Pancreas (tissue), 10 donors: ENCODE measurements at places on chromosomes 1 and 21. TPM values are rescaled to one million over a fixed set of nuclear protein-coding genes. Genes with fewer than 3 reads are reported as not detected.

Gene FUCA1
- total RNA-seq, result 9.1 TPM

DNA sequence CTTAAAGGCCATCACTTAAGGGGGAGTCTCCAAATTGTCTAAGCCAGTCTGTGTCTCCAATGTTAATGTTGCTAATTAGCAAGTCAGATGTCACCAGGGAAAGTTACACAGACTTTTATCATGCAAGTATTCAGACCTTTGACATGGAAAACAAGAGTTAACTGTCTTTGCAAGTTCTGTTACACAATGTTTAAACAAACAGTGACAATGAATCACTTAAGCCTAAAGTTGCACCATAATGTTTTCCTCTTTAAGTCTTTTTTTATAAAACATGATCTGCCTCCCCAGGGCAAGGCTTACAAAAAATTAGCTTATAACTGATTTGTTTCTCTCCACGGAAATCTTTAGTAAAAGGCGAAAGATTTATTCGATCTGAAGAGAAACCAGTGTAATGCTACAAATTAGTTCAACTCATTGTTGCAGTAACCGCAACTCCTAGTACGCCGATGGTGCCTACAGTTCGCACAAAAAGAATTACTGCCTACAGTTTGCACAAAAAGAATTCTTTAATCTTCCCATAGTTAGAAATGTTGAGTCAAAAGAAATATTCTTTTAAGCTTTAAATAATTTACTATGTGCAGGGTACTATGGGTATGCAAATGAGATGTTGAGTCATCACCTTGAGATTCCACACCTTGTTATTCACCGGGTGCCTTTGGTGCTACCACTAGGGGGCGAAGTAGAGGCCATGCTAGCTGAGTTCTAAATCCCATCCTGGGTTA is 45.3 kb downstream of the HHAT start:
- H3K4me1 ChIP-seq, result no peaks in the 10 kb centered on the region
- H3K27me3 ChIP-seq, result no peaks in the 10 kb centered on the region
- DNase-seq, result no peak
- no peaks in the 10 kb centered on the region for H3K36me3 ChIP-seq
- no peak overlapping the region for H3K4me3 ChIP-seq

DNA sequence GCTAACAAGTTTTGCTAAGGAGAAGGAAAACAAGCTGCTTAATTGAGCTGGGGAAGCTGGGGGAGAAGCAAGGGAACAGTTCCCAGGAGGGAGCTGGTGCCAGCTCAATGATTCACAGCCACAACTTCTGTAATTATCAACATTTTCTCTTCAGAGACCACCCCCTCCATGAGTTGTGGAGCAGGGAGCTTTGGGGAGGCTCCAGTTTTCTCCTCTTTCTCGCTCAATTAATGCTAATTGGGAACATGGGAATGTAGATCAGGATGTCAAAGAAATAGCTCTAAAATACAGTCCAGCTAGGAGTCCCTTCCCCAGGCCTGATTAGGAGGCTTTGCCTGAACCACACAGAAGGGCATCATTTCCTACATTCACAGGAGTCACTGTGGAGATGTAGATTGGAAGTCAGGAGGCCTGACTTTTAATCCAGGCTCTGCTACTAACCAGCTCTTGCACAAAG is 12.1 kb upstream of the MNDA start:
- no peaks in the 10 kb centered on the region for H3K36me3 ChIP-seq
- H3K27me3 ChIP-seq, result no peaks in the 10 kb centered on the region
- peak overlapping the region; percentile 41 for H3K27ac ChIP-seq
- DNase-seq, result no peak

- H3K4me1 ChIP-seq, result no peaks in the 10 kb centered on the region
- no peak overlapping the region for H3K27ac ChIP-seq
- no peak for DNase-seq
- H3K4me3 ChIP-seq, result no peak overlapping the region
- H3K27me3 ChIP-seq, result no peaks in the 10 kb centered on the region
Observed at GRCh38 chr1:31189696-31190674, 49.7 kb downstream of the NKAIN1 start.

Gene MIB2
- 36.8 TPM for total RNA-seq

DNA sequence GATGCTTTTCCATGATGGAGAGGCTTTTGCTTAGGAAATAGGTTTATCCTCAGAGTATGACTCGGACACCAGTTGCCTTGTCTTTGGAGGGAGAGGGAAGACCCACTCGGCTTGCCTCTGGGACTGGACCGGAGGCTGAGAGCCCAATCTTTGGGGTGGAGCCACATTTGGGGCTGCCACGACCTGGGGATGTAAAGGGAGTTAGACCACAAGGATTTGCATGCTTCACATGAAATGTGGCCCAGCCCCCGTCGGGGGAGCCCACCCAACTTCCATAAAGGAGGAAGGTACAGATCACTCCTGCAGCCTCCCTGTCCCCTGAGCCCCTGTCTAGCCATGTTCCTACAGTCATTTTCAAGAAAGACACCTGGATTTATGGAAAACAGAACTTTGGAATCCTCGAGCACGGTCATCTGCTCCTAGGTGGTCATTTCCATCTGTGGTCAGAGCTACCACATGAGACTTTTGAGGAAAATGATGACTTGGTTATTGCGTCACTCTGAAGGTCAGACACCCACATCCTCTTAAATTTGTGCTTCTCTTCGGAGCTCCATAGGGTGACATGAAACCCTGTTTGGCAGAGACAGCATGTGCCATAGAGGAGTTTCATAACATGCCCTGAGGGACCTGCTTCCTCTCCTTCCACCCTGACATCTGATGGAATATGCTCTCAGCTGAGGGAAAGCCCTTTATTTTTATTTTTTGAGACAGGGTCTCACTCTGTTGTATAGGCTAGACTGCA is 99.4 kb upstream of the SLC45A1 start:
- no peak overlapping the region for H3K4me3 ChIP-seq
- peaks cover 3% of the 10 kb centered on the region for H3K4me1 ChIP-seq
- DNase-seq, result no peak
- no peaks in the 10 kb centered on the region for H3K36me3 ChIP-seq
- H3K27me3 ChIP-seq, result no peaks in the 10 kb centered on the region

- no peaks in the 10 kb centered on the region for H3K36me3 ChIP-seq
- H3K27ac ChIP-seq, result no peak overlapping the region
- no peak for DNase-seq
Observed at GRCh38 chr21:32093646-32094462, 185.0 kb downstream of the MIS18A start.

Gene SPRR2B
- total RNA-seq, result not detected

DNA sequence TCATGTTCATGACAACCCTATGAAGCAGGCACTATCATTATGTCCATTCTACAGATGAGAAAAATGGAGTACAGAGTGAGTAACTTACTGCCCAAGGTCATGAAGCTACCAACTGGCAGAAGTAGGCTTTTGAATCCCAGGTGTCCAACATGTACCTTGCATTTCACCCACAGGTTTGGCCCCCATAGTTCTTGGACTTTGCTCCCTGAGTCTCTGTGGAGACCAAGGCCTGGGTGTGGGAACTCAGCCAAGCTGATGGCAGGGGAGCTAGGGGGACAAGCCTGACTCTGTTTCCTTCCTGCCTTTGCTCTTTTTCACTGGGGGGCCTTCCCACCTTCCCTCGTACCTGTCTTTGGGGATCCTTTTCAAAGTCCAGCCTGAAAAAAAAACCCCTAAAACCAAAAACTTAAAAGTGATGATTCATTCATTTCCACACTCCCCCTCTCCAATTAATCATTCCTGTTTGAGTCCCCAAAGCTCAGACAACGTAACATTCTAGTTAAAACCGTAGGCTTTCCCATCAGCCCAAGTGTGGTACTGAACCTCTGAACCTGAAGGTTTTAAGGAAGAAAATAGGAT is 8.5 kb upstream of the TTC22 start:
- no peak overlapping the region for H3K27ac ChIP-seq
- H3K36me3 ChIP-seq, result no peaks in the 10 kb centered on the region
- H3K4me3 ChIP-seq, result no peak overlapping the region
- H3K27me3 ChIP-seq, result no peaks in the 10 kb centered on the region
- DNase-seq, result no peak

Gene TSPEAR
- 0.13 TPM for total RNA-seq
